ENCODE measurements at places on chromosomes 2 and 18. TPM values are rescaled to one million over a fixed set of nuclear protein-coding genes. Genes with fewer than 3 reads are reported as not detected.
A peak's percentile ranks its signal among the peaks of the same experiment; 100 is the strongest.

The TUBB8B gene
- total RNA-seq: not detected

The FECH gene
- 28.8 TPM for total RNA-seq

The SLC5A7 gene
- total RNA-seq: not detected

- DNase-seq: no peak
Measured at GRCh38 chr2:96549967-96550786, 13.6 kb downstream of the ARID5A start.

DNA sequence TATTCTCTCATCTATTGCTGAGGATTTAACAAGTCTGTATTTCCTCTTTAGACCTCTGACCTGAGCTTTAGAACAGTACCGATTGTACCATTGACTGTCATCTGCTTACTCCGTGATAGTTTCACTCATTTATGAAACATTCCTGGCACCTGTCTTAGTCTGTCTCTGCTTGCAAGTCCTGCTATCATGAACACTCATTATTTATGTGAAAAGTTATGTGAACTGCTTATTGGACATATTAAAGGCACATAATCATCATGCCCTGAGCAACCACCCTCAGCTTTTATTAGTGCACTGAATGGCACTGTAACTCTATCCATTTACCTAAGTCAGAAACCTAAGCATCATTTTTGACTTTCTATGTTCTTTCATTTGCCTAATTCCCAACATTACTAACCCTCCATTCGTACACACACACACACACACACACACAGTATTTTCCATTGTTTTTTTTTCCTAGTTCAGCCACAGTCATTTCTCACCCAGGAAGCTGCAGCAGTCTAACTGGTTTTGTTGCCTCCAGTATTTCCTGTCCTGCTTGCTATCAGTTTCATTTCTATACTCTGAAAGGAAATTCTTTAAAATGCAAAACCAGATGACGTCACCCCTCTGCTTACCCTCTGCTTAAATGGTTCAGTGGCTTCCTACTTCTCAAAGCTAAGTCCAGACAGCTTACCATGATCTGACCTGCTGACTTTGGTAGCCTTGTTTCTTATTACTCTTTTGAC lies 146.1 kb downstream of the HAUS1 start:
- DNase-seq: peak; percentile 74

DNA sequence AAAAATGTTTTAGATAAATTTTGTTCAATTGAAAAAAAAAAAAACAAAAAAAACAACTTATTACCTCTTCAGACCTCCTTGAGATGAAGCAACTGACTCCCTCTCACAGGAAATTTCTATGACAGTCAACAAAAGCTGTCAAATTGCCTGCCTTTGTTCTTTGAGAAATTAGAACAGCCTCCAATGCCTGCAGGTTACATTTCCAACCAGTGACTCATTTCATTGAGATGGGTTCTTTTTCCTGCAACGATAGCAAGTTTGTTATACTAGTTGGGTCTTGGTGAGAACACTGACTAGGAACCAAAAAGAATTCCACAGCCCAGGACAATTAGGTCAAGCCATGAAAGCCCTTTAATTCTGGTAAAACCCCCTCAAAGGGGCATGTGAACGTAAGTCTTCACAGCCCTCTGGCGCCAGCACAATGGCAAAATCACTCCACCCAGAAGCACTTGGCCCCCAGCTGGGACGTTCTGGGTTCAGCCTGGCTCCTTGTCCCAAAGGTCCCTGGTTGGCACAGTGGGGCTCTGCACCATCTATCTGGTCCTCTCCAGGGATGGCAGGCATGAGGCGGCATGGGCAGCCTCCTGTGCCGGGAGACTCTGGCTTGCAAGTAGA lies 87.0 kb downstream of the SPP2 start:
- DNase-seq: no peak

DNA sequence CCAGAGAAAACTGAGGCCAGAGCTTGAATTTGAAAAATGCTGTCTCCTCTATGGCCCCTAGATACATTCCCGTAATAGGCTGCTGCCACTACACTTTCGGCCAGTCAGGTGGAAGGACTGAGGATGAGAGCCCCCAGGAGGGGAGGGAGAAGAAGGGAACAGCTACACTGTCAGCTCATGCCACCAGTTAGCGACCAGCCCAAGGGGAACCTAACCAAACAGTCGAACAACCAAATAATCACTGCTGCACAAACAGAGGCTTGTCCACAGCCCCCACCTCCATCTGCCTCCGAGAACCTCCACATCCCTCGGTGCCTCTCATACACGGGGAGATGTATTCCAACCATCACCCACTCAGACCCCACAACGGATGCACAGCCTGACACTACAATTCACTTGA lies 7.3 kb downstream of the ZNF516 start:
- no peak for DNase-seq

DNA sequence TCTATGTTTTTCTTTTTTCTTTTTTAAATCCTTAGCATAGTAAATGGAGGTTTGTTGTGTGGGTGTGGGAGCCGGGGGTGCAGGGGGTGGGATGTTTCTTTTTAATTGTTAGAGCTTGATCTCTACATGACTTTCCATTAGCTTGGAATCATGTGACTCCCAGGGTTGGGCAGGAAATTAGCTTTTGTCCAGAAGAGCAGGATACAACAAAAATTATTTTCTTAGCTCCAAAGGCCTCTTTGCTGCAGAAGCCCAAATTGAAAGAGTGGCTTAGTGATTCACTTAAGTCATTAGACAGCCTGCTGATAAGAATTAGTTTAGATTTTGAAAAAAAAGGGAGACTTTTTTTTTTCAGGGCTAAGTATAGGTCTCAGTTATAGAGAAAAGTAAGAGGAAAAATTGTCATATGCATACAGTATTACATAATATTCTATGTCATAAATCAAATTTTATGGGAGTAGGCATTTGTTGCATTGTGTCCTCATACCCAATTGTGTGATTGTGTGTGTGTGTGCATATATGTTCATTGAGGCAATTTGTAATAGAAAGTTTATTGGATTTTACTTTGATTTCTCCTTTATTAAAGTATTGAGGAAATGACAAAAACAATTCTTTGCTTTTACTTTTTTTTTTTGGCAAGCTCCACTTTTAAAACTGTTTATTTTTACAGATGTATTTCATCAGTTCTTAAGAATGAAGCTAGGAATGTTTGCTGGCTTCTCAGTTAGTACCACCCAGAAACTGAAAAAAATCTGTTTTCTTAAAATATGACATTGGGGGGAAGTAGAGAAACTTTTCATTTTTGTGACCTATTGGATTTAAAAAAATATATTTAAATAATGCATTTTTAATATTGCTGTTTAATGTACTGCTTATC lies 47.4 kb downstream of the TSPYL6 start:
- no peak for DNase-seq

- DNase-seq: no peak
Measured at GRCh38 chr2:112688086-112688880, 32.5 kb upstream of the NT5DC4 start.

DNA sequence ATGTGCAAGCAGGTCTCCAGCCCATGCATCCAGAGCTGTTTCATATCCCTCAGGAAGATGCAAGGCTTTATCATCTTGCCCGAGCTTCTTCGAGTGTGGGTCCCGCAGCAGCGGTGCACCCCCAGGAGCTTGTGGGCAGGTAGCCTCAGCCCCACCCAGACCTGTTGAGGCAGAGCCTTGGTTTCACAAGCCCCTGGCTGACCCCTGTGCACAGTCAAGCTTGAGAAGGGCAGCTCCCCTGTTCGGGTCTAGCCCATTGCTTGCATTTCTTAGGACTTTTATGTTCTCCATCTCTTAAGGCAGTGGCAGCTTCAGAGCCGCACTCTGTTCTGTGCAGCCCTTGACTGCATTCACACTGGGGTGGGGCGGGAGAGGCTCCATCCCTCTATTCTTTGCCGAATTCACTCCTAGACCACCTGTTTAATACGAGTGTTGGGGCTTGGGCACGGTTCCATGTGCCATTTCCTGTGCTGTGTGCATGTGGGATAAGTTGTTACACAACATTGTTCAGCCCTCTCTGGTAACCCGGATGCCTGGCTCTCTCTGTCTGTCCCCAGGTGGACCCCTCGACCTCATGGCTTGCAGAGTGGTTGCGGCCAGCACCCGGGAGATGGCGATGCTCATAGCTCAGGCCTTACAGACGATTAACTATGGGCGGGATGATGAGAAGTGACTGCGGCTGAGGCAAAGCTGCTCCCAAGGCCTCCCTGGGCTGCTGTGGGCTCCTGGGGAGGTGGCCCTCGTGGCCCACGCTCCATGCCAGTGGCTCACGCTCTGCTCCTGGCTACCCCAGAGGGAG lies 48.7 kb downstream of the IMPA2 start:
- DNase-seq: no peak

- no peak for DNase-seq
Measured at GRCh38 chr2:162928356-162928755, 89.8 kb upstream of the KCNH7 start.
